DMS153 (cell line): ENCODE measurements at places on chromosomes 11 and 22.

- no peak for DNase-seq
These were observed 46.9 kb downstream of the MSANTD4 start for GRCh38 chr11:105975128-105975527.

DNA sequence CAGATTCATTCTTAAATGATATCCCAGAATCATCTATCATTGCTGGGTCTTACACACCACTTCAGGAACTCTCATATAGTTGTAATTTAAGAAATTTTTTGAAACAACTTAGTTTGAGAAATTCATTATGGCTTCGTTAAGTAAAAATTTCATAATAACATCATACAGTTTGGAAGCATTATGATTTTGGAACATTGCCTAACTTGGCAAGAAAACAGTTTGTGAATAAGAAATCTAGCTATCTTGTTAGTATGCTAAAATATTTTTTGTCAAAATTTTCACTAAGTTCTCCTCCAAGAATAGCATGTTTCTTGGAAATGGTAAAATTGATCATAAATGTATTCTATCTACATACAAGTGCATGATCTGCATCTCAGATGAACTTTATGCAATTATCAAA is 217.7 kb downstream of the CNTN5 start:
- DNase-seq: no peak

DNA sequence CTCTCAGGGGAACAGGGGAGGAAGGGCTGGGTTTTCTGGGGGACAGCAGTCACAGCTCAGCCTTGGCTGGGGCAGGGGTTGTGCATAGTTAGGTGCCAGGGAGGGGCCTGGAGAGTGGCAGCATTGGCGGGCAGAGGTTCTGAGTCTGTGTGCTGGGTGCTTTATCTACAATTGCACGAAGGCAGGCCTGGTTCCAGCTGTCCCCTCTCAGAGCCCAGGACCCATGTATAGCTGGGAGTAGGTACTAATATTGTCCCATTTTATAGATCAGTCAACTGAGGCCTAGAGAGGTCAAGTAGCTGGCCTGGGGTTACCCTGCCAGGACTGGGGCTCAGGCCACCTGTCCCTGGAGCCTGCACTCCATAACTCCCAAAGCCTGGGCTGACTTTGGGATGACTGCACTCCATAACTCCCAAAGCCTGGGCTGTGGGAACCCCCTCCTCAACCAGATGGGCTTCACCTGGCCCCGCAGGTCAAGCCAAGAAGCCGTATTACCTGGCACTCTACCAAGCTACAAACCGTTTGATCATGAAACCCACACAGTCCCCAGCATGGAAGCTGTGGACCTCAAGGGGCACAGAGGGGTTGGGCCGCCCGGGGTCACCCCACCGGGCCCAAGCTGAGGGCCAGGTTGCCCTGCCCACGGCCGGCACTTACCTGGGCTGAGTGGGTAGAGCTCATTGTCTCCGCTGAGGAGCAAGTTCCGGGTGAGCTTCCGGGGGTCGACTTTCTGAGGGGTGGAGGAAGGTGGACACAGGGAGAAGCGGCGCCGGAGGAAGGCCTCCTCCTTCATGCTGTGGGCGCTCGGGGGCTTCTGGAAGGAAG is 36.5 kb downstream of the OSBPL5 start:
- DNase-seq: no peak

DNA sequence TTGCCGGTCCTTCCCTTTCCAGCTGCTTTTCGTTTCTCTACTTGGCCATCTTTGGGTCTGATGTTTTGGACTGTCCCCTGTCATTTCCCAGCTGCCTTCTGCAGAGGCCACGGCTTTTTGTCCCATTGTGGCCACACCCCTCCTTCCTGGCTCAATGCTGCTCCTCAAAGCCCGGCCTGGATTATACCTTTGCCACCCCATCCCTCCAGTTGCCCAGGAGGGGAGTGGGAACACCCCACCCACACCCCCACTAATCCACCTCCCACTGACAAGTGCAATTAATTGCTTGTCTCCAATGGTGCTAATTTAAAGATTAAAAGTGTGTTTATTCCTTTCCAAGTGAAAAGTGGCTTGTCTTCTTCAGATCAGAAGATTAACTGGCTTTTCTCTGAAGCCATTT is 34.2 kb upstream of the CSNK2A3 start:
- no peak for DNase-seq

DNA sequence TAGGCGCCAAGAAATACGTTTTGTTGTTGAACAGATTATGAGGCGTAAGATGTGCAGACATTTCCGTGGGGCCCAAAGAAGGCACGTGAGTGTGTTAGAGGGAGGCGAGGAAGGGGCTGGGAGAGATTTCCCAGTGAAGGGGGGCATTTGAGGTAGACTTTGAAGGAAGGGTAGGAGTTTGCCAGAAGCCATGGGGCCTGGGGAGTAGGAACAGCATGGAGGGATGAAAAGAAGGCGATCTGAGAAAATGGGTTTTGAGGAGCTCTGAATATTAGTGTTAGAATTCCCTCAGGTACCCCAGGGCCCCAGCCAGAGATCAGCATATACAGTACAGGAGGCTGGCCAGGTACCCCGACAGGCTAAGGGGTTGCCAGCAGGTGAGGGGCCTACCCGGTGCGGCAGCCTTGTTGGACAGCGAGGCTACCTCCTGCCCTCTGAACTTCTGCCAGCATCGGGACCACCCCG is 414 bp upstream of the MIEF1 start:
- no peak for DNase-seq

DNA sequence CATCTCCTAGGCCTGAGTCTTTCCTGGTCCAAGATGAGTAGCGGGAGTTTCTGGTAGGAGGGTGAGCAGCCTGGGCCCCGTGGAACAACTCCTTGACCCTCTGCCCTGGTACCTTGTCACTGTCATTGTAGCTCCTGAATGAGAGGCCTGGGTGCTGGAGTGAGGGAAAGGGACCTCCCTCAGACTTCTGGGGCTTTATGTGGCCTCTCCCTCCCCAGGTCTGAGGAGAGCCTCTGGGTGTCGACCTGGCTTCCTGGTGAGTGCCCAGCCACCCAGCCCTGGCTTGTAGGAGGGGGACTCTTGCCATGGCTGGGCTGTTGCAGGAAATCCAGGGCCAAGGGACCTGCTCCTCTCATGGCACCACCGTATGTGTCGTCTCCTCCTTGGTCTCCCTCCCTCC is 3.9 kb downstream of the P2RY2 start:
- no peak for DNase-seq

GRCh38 chr11:134205729-134206128 is 18.0 kb downstream of the NCAPD3 start:
- DNase-seq: no peak

- DNase-seq: no peak
These were observed 59.2 kb downstream of the MYO7A start for GRCh38 chr11:77187111-77187750.
